ENCODE measurements at places on chromosomes 2 and 18.

GRCh38 chr2:152518034-152518433, 183.1 kb downstream of the FMNL2 start:
- no peak for DNase-seq

DNA sequence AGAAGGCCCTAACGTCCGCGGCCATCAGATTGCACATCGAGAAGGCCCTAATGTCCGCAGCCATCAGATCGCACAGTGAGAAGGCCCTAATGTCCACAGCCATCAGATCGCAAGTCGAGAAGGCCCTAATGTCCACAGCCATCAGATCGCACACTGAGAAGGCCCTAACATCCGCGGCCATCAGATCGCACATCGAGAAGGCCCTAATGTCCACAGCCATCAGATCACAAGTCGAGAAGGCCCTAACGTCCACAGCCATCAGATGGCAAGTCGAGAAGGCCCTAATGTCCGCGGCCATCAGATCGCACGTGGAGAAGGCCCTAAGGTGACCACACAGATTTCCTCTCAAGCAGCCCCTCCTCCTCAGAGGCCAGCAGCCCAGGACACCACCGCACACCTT, 193.2 kb upstream of the PXDN start:
- no peak for DNase-seq

DNA sequence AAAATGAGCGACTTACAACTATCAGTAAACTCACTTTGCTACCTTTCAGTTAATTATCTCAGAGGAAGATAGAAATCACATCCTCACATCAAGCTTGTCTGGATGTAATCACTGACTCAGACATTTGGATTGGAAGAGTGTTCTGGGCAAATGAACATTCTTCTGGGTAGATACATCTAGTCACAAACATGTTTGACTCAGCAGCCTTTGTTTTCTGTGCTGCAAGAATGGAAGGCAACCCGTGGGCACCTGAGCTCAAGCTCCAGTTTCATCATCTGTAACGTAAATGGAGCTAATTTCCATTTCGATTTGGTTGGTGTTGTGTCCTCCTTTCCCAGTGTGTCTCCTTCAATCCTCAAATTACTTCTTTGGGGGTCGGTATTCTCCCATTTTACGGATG, 58.5 kb downstream of the ACAA2 start:
- DNase-seq, result no peak

- DNase-seq, result no peak
Measured at GRCh38 chr2:54999182-54999581, 51.1 kb downstream of the RTN4 start.

DNA sequence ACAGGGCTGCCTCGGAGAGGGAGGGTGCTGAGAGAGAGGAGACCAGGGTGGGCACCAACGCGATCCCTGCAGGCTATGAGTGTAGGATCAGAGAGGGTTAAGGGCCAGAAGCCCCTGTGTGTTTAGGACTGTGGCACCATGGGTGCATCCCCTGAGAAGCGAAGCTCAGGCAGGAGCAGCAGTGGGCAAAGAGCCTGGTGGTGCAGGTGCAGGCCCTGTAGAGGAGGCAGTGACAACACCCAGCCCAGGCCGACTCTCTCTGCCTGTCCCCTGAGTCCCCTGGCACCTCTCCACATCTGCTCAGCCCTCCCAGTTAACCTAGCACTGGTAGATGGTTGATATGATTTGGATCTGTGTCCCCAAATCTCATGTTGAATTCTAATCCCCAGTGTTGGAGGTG, 139.8 kb downstream of the RNF152 start:
- DNase-seq, result no peak

- no peak for DNase-seq
Measured at GRCh38 chr2:151374436-151374835, 17.0 kb downstream of the TNFAIP6 start.

- no peak for DNase-seq
Measured at GRCh38 chr2:216596980-216597509, 36.2 kb upstream of the IGFBP2 start.

DNA sequence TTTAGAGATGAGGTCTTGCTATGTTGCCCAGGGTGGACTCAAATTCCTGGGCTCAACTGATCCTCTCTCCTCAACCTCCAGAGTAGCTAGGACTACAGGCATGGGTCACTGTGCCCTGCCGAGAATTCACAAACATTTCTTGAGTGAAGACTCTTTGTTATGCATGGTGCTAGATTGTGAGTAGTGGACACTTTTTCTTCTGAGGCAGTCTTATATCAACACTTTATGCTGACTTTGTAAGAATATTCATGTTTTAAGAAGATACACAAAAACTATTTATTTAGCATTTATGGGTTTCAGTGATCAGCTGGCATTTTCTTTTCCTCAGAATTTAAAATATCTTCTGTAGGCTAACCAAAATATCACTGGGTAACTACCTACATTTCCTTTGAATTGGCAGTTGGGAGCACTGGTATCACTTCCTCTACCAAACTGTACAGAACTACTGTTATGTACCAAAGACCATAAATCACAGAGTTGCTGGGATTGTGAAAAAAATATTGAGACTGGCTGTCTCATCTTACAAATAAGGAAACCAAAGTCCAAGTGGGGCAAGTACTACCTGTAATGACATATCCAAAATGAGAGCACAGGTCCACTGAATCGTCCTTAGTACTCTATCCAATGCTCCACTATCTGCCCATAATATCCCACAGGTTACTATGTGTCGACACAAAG, 34.0 kb downstream of the DOCK10 start:
- DNase-seq, result no peak

GRCh38 chr2:241872313-241872642, 2.7 kb downstream of the RTP5 start:
- no peak for DNase-seq

DNA sequence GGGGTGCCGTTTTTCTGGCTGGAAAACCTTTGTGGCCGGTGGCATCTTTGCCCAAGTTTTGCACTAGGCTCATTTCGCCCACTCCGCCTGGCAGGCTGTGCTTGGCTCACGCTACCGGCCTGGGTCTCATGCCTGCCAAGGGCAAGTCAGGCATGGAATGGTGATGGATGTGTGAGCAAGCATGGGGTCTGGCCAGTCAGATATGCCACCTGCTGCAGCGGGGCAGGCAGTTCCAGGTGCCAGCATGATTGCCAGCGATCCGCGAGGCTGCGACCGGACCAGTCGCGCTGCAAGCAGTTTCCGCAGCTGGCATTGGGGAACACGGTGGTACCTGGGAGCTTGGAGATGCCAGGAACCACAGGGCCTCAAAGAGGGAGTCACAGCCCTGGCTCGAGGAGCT, 40.6 kb downstream of the TAF1B start:
- no peak for DNase-seq

DNA sequence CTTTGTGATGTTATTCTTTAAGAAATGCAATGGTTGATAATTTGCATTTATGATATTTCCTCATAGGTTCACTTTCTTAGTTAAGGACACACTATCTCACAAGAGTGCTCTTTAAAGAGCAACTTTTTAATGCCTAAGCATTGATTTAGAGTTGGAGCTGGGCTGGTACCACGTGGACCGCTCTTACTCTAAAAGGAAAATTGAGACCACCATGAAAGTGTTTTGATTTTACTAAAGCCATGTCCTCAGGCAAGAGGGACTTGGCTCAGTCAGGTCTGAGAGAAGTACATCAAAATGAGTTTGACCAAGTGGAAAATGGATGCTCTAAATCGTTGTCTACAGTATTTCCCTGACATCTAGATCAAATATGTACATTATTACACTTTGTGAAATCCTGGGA, 302.4 kb downstream of the LRRTM1 start:
- no peak for DNase-seq

DNA sequence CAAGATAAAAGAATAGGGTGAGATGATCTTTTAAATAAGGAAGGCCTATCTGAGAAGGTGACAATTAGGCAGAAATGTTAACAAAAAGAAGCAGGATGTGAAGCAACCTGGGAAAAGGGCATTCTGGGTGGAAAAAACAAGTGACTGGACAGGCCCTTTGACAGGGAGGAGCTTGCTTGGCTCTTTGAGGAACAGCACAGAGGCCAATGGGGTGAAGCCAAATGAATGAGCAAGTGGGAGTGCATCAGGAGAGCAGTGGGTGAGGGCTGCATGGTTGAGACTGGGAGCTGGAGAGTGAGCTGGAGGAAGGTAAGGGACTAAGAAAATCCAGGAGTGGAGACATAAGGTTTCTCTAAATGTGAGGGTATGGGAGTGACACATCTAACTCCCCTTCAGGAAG, 126.9 kb downstream of the TDRD15 start:
- no peak for DNase-seq

DNA sequence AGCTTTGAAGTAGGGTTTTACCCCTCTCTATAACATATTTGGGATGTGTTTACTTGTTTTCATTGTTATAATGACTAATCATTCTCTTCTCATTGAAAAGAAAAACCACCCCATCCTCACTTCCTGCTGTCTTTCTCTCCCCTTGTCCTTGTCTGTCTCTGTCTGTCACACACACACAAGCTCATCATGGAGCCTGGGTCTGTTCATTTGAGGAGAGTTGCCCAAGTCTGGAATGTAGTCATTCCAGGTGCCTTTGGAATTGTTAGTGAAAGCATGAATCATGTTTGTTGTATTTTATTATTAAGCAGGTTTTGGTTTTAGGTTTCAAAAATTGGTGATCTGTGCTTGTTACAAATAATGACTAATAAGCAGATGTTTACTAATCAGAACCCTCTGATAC, 133.5 kb upstream of the IL1R2 start:
- no peak for DNase-seq

DNA sequence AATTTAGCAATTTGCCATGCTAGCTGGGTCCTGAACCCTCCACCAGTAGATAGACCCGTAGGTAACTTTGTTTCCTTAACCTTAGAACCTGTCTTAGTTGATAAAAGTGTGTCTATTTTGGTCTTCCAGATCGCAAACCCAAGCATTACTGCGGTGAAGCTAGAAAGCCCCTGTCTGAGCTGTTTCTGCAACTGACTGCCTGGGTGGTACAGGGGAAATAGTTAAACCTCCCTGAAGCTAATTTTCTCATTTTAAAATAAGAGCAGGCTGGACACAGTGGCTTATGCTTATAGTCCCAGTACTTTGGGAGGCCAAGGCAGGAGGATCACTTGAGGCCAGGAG, 101.7 kb upstream of the MSH2 start:
- DNase-seq, result no peak

DNA sequence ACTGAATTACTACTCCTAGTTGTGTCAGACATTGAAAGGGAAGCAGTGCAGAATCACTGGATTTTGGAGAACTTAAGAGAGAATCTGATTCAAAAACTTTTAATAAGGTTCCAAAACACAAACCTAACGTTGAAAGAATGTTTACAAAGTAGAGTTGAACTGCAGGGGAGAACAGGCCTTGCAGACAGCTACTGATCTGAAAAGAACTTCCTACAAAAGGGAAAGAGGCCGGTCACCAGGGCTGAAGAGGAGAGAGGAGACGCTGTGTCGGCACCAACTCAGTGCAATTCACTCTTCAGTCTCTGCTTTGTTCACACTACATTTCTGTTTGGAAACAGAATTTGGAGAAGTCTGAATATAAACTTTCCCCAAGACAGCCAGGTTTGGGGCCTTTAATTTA, 124.0 kb downstream of the GAREM1 start:
- DNase-seq, result no peak

DNA sequence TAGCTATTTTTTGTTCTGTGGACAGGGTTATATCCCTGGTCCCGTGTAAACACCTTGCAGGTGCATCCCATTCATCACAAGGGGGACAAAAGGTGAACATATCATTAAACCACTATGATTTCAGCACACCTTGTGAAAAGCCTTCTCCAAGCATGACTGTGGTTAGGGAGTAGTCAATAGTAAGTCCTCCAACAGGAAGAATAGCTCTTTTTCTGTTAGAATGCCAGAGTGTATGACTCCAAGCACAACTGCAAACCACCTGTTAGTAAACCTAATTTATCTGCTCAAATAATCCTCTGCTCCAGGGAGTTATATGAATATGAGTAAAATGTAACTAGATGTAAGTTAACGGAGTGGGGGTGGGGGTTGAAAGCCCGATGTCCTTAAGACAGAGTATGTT, 240.5 kb downstream of the AGPS start:
- DNase-seq, result no peak

DNA sequence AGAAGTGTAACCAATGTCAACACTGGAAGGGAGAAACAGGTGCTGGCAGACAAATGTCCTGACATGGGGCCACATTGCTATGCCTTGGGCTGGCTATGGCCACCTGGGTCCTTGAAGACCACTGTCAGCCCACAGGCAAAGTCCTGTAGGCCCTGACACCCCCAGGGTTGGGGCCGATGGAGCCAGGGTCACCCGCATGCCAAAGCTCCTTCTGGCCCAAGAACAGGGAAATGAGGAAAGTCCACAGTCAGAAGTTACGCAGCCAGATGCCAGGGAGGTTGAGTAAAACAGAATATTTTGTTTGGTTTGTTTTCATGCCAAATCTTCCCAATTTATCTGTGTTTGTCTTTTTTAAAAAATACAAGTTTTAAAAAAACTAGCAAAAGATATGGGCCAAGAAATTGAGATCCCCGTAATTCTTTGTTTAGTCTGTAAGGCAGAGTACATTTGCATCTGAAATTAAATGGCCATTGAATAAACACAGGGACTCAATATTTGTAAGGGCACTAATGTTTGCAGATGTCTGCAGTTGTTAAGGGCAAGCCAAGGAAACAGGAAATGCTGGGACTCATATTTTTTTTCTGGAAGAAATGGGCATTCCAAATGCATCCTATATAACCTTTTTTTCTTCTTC, 186.4 kb downstream of the FAM210A start:
- no peak for DNase-seq

DNA sequence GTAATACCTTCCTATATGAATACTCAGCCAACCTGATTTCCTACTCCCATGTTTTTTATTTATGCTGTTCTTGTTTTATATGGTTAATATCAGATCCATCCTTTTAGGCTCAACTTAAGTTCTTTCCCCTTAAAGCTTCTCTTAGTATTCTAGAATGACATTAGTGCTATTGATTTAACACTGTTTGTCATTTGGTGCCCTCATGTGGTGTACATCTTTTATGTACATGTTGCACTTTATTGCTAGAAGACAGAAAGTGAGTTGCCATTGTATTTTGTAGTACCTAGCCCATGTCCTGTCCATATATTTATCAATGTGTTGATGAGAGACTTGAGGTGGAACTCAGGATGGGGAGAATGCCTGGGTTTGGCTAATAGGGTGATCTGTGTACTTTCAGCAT, 2.5 kb downstream of the HTRA2 start:
- DNase-seq, result no peak

DNA sequence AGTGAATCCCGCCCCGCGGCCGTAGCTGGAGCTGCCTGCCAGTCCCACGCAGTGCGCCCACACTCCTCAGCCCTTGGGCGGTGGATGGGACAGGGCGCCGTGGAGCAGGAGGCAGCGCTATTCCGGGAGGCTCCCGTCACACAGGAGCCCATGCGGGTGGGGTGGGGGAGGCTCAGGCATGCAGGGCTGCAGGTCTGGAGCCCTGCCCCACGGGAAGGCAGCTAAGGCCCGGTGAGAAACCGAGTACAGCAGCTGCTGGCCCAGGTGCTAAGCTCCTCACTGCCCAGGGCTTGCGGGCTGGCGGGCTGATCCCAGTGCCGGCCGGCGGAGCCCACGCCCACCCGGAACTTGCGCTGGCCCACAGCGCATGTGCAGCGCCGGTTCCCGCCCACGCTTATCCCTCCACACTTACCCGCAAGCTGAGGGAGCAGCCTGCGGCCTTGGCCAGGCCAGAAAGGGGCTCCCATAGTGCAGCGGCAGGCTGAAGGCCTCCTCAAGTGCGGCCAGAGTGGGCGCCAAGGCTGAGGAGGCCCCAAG, 1152.8 kb upstream of the CELF4 start:
- no peak for DNase-seq

Data from activated naive CD4-positive, alpha-beta T cell (primary cell).